ENCODE measurements at places on chromosomes 6 and 20.

DNA sequence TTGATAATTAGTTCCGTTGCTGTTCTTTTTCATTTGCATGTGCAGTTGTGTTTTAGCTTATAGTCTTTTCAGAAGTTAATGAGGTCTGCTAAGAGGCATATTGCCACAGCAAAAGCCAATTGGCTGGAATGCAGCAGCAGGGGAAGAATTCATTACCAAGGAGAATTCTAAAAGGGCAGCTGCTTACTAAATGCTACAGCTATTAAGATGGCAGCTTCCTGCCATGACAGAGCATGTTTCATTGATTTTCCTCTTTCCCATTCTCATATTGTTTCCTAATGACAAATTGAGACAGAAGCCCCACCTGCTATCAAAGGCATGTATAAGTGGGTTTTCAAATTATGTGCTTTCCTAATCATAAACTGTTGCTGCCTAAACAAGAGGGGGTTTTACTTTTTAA lies 66.6 kb downstream of the CLVS2 start:
- DNase-seq, result no peak

- DNase-seq, result no peak
Observed at GRCh38 chr6:16168858-16169257, 40.0 kb downstream of the MYLIP start.

GRCh38 chr20:2296524-2297356 lies 939 bp downstream of the TGM3 start:
- DNase-seq, result no peak

DNA sequence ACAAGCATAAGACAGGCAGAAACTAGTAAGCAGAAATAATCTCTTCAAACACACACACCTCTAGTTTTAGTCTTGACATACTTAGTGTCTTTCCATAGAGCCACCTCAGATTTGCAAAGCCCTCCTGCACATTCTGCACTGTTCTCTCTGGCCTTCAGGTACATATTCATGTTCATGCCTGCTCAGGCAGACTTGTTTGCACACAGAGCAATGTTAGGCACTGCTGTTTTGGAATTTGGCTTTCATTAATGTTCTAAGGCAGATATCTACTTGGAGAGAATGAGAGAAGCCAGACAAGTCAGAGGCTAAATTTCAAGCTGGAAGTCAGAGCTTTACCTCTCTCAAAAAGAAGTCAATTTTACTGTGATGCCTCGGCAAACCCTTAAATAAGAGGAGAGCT lies 21.3 kb upstream of the DST start:
- no peak for DNase-seq

DNA sequence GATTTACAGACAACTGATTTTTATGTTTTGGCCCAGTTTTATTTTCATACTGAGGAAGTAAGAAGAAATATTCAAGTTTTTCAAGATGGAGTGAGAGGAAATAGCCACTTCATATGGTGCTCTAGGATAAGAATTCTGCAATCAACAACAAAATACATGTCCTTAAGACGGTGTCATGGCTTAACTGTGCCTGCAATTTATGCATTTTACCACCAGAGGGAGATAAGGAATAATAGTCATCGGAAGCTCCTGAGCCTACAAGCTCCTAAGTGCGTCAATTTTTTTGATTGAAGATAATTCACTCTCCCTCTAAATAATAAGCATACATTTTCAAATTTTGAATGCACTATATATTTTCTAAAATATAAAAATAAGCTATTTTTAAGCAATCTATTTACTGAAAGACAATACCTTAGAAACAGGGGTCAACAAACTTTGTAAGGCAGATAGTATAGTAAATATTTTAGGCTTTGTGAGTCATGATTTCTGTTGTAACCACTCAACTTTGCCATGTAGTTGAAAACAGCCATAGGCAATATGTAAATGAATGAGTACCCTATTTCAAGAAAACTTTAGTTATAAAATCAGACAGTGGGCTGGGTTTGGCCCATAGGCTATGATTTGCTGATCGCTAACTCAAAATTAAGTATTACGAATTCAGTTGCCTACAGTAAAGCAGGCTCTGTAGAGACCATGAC lies 230.9 kb upstream of the DTNBP1 start:
- no peak for DNase-seq

DNA sequence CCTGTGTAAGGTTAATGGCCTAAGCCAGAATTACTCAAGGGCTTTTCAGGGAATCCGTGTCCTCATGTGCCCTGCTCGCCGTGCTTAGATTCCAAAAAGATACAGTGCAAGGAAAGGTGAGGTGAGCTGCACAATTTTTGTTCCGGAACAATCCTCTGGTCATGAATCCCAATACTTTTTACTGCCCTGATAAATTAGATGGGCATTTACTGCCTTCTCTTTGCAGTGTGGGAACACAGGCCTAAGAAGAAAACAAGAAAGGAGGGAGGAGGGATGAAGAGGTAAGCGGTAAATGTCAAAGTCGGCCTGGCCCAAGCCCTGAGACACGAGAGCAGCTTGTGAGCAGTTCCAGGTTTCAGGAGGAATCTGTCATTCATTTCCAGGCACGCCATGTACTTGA lies 390.9 kb upstream of the SULF2 start:
- DNase-seq, result no peak

DNA sequence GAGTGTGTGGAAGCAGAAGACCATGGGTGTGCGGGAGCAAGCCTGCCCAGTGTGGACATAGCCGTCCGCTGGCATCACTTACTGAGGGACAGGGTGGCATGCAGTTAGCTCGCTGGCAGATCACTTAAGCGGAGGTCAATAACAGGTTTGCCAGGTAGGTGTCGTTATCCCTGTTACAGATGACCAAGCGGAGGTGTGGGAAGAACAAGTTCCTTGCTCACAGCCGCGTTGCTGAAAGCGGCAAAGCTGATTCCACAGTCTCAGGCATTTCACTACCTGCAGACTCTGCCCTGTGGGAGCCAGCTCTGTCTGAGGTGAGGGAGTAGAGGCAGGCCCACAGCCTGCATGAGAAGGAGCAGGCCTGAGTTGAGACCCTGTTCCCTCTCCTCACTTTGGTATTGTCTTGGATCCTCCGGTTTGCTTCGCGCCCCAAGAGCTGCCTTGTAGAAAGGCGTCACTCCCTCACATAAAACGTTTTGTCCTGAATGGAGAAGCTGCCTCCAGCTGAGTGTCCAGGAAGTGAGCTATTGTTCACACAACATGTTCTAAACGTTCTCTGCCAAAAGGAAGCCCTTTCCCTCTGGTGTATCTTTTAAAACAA lies 96.9 kb downstream of the TCP11 start:
- DNase-seq, result no peak

DNA sequence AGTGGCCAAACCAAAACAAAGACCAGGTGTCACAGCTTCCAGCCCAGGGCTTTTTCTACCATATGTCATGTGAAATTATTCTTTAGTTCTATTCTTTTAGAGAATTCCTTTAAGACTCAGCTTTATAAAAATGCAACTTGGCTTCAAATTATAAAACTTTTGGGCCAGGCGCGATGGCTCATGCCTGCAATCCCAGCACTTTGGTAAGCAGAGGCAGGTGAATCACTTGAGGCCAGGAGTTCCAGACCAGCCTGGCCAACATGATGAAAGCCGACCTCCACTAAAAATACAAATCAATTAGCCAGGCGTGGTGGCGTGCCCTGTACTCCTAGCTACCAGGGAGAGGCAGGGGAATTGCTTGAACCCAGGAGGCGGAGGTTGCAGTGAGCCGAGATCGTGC lies 210.3 kb upstream of the ARG1 start:
- no peak for DNase-seq

All from sciatic nerve (tissue), 2 donors.